ENCODE measurements at places on chromosomes 12 and 14. TPM values are rescaled to one million over a fixed set of nuclear protein-coding genes. Genes with fewer than 3 reads are reported as not detected.

The CLEC4D gene
- total RNA-seq, result not detected

The SLC4A8 gene
- 42.7 TPM for total RNA-seq

The ASB8 gene
- total RNA-seq, result 37.1 TPM

The TAS2R42 gene
- total RNA-seq, result not detected

The CKAP4 gene
- total RNA-seq, result 40.6 TPM

The GALNT8 gene
- total RNA-seq, result 48.0 TPM

The HSPA2 gene
- total RNA-seq, result 27.2 TPM

The IFNG-AS1 gene
- total RNA-seq, result not detected

The SYT1 gene
- total RNA-seq, result 235 TPM

The CDK4 gene
- 60.4 TPM for total RNA-seq

The ZDHHC22 gene
- 31.1 TPM for total RNA-seq

The SLC5A8 gene
- total RNA-seq, result 0.46 TPM

The RASSF9 gene
- 7.2 TPM for total RNA-seq

The NAV3 gene
- total RNA-seq, result 225 TPM

The PLA2G1B gene
- not detected for total RNA-seq

The CYP46A1 gene
- total RNA-seq, result 19.6 TPM

The ITGB7 gene
- total RNA-seq, result 0.46 TPM

The KCNA5 gene
- total RNA-seq, result 12.9 TPM

The CAPZA3 gene
- not detected for total RNA-seq

The KERA gene
- total RNA-seq, result 0.23 TPM

The ACRBP gene
- total RNA-seq, result 0.46 TPM

The HOXC12 gene
- total RNA-seq, result not detected

The AQP5 gene
- 0.92 TPM for total RNA-seq

The ADCY4 gene
- total RNA-seq, result 3.2 TPM

The FAM90A1 gene
- total RNA-seq, result not detected

The CCDC197 gene
- total RNA-seq, result not detected

The PTPN6 gene
- total RNA-seq, result 5.8 TPM

The CYP27B1 gene
- not detected for total RNA-seq

The HOTAIR gene
- not detected for total RNA-seq

The TTC7B gene
- total RNA-seq, result 17.1 TPM

The CD163L1 gene
- total RNA-seq, result 4.4 TPM

The SLC7A7 gene
- 5.3 TPM for total RNA-seq

The KRT6A gene
- not detected for total RNA-seq

The CCDC196 gene
- total RNA-seq, result not detected

The BICDL1 gene
- 41.1 TPM for total RNA-seq

The SERPINA5 gene
- 0.69 TPM for total RNA-seq

The DTX3 gene
- total RNA-seq, result 58.1 TPM

The KRT74 gene
- not detected for total RNA-seq

The KLHL33 gene
- total RNA-seq, result 0.23 TPM

The RNASE7 gene
- total RNA-seq, result not detected

The DERA gene
- 24.2 TPM for total RNA-seq

The TMEM119 gene
- total RNA-seq, result 2.8 TPM

The EML5 gene
- total RNA-seq, result 45.4 TPM

The GLIPR1L2 gene
- total RNA-seq, result 2.3 TPM

The HOXC6 gene
- not detected for total RNA-seq

The HVCN1 gene
- 6.9 TPM for total RNA-seq

The MBIP gene
- total RNA-seq, result 42.4 TPM

The COPS7A gene
- total RNA-seq, result 41.5 TPM

The DUSP16 gene
- total RNA-seq, result 15.5 TPM

The IL31 gene
- not detected for total RNA-seq

The GARIN6 gene
- total RNA-seq, result not detected

The RPS6KL1 gene
- 39.9 TPM for total RNA-seq

The GNS gene
- total RNA-seq, result 70.1 TPM

The SPRING1 gene
- total RNA-seq, result 48.7 TPM

The GALNT16 gene
- total RNA-seq, result 16.1 TPM

The L3HYPDH gene
- total RNA-seq, result 19.1 TPM

Data from diencephalon (tissue), 1 donor.